ENCODE measurements at places on chromosomes 2 and 18. TPM values are rescaled to one million over a fixed set of nuclear protein-coding genes. Genes with fewer than 3 reads are reported as not detected.

Gene RNF152
- not detected for total RNA-seq

Gene ST8SIA5
- 0.08 TPM for total RNA-seq

Gene KCNJ13
- not detected for total RNA-seq

Gene WDR75
- 74.1 TPM for total RNA-seq

Gene FBXO41
- total RNA-seq = 3.0 TPM

Gene REG3A
- not detected for total RNA-seq

Gene SGO2
- total RNA-seq = 16.2 TPM

Gene EPG5
- total RNA-seq = 13.3 TPM

Gene IL1RN
- 21.2 TPM for total RNA-seq

Gene PGAP1
- 6.4 TPM for total RNA-seq

Gene ANO7
- total RNA-seq = 4.9 TPM

- no peak for DNase-seq
These were observed 8.7 kb upstream of the SIX3 start for GRCh38 chr2:44932564-44933392.

DNA sequence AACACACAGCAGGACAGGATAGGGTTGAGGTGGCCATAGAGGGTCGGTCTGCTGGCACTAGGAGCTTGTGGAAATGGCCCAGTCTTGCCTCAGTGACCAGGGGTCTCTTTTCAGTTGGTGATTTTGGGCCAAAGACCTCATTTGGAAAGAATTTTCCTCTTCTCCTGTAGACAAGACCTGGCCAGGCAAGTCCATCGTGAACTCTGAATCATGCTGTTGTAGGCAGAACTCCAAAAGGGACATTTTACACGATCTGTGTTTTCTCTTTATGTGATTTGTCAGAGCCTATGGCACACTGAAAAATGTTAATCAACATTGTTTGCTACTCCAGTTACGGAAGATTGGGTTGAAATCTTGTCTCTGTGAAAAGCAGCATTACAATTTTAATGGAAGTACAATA, 126.1 kb upstream of the PXDN start:
- DNase-seq = no peak

- no peak for DNase-seq
These were observed 2.7 kb downstream of the CDH20 start for GRCh38 chr18:61335684-61336555.

DNA sequence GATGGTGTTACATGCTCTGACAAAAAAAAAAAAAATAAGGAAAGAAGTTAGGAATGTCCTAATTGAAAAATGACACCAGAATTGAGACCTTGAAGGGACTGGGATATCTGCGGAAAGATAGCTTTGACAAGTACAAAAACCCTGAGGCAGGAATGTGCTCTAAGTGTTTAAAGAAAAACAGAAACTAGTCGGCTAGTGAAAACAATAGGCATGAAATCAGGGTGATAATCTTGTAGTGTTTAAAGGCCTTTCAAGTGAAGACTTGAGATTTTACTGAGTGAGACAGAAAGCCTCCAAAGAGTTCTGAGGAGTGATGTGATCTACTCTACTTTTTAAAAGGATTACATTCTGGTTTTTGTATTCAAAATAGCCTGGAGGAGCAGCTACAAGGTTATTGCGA, 107.4 kb downstream of the COBLL1 start:
- no peak for DNase-seq

GRCh38 chr2:41116106-41116797, 664.4 kb upstream of the SLC8A1 start:
- no peak for DNase-seq

DNA sequence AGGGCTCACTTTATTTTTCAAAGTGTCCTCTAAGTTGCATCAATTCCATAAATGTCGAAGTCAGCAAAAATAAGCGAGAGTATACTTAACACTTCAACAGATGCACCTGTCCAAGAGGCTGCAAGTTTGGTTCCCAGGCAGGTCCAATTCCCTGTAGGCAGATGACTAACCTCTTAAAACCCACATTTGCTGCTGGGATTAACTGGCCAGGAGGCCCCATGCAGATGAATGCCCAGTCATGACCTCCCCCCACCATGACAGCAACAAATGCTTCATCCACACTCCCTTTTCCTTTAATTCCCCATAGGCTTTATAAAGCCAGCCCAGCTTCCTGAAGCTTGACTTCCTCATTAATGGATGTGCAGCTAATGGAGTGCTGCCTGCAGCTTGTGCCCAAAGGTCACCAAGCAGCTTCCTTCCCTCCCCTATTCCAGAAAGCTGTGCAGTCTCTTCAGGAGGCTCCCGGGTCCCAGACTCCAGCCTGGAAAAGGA, 35.7 kb downstream of the REEP1 start:
- DNase-seq = no peak

GRCh38 chr2:20027260-20027677, 14.8 kb upstream of the MATN3 start:
- DNase-seq = peak; percentile 90

GRCh38 chr2:216740557-216741222, 45.3 kb upstream of the IGFBP5 start:
- DNase-seq = peak; percentile 47

GRCh38 chr2:232286001-232286868, 92.3 kb upstream of the ALPP start:
- DNase-seq = no peak

GRCh38 chr2:219724628-219725027, 97.2 kb downstream of the SLC4A3 start:
- peak; percentile 35 for DNase-seq

DNA sequence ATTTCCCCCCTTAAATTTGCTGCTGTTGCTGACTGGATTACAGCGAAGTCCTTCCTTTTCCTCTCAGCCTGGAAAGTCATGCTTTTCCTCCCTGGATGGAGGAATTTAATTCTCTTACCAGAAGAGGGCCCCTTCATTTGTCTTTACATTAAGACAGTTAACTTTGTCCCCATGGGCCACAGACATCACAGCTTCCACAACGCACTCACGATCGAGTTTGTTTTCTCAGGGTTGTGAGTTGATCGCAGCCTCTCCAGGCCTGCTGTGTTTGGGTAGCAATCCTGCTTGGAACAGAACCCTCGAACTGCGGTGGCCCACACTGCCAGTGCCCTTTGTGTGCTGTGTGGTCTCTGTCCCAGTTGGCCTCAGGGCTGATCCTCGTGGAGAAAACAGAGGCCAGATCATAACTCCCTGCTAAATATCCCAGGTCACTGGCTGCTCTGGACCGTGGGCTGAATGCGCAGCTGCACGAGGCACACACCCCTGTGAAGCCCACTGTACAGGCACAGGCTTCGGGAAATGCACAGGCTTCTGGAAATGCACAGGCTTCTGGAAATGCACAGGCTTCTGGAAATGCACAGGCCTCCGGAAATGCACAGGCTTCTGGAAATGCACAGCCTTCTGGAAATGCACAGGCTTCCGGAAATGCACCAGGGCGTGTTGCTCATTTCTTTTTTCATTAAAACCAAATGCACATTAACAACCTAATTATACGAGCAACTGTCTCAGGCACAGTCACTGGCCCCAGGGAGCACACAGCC, 2.2 kb upstream of the PDIA6 start:
- peak; percentile 23 for DNase-seq

DNA sequence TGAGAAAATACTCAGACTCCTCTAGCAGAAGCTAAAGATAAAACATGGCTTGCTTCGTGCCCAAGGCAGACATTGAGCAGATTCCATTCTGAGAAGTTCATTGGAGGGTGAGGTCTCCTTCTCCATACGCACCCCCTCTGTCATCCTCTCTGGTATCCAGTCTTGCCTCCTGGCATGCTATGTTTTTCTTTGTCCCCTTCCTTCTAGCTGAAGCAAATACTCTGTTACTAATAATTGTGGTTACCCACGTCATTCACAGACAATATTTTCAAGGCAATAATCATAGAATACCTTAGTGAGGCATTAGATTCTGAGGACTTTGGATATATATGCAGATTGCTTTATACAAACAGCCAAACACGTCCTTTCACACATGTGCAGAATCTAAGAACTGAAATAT, 66.2 kb upstream of the KLF7 start:
- no peak for DNase-seq

DNA sequence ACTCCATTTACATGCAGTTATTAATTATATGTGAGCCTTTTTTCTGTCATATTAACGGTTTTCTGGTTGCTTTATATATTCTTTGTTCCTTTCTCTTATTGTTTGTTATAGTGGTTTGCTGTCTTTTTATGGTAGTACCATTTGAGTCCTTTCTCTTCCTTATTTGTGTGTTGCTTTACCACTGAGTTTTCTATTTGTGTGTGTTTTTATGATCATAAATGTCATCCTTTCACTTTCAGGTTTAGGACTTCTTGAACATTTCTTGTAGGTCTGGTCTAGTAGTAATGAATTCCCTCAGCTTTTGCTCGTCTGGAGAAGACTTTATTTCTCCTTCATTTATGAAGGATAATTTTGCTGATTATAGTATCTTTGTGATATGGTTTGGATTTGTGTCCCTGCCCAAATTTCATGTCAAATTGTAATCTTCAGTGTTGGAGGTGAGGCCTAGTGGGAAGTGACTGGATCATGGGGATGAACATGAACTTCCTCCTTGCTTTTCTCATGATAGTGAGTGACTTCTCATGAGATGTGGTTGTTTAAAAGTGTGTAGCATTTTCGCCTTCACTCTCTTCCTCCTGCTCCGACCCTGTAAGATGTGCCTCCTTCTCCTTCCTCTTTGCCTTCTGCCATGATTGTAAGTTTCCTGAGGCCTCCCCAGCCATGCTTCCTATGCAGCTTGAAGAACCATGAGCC, 11.5 kb downstream of the GCC2 start:
- no peak for DNase-seq

DNA sequence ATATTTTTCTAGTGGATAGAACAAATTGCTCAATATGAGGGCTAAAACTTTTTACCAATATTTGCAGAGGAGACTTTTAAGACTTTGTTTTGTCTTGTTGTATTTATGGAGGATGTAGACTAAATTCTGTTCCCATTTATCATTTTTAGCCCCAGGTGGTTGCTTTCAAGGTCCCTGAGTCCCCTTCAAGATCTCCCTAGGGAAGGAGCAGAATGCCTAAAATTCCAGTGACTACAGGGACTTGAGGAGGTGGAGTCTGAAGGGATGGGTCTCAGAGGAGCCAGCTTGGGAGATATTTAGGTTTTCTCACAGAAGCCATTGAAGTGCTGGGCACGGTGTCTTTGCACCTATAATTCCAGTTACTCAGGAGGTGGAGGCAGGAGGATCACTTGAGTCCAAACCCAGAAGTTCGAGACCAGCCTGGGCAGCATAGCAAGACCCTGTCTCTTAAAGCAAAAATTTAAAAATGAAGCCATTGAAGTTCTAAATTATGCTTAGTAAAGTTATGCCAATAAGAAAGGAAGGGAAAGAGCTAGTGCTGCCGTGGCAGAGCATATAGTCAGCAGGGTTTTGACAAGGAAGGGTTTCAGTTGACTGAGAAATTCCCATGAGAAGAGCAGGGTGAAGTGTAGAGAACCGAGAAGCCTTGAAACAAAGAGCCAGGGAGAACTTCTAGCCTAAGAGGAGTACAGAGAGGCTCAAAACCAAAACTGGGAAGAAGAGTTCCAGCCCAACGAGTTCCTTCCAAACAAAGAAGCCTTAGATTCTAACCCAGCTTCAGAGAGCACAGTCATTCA, 43.4 kb downstream of the COMMD1 start:
- no peak for DNase-seq

DNA sequence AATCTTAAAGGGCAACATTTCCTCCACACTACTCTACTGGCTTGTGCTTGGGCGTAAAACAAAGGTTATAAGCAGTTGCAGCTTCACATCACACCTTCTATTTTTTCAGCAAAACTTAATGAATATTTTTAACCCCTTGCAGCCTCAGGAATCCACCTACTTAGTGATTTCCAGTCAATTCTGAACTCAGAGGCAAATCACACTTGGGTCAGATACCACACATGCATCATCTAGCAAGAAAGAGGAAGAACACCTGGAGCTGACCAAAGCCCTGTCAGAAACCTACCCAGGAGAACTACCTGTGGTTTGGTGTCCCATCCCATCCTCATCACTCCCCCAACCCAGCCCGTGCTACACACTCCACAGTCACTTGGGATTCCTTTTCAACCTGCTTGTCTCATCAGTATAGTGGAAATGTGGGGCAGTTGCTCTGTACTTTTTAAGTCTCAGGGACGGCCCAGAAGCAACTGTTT, 25.5 kb downstream of the PIAS2 start:
- no peak for DNase-seq

- no peak for DNase-seq
These were observed 48.7 kb downstream of the GREB1 start for GRCh38 chr2:11582612-11582861.

- no peak for DNase-seq
These were observed 111.1 kb upstream of the RBBP8 start for GRCh38 chr18:22822024-22822423.

GRCh38 chr2:11559786-11560155, 25.9 kb downstream of the GREB1 start:
- DNase-seq = no peak

GRCh38 chr2:192236136-192236535, 41.4 kb upstream of the TMEFF2 start:
- DNase-seq = no peak

DNA sequence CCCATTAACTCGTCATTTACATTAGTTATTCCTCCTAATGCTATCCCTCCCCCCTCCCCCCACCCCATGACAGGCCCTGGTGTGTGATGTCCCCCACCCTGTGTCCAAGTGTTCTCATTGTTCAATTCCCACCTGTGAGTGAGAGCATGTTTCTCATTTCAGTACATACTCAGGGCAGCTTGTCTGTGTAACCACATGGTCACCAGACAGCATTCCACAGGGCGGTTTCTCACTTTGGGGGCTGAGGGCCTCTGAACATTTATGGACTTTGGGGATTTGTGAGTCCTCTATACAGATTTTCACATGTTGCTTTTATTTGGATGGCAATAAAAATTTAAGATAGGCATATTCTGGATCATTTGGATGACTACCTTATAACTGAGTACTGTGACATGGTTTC, 84.0 kb downstream of the LYPD6B start:
- no peak for DNase-seq

DNA sequence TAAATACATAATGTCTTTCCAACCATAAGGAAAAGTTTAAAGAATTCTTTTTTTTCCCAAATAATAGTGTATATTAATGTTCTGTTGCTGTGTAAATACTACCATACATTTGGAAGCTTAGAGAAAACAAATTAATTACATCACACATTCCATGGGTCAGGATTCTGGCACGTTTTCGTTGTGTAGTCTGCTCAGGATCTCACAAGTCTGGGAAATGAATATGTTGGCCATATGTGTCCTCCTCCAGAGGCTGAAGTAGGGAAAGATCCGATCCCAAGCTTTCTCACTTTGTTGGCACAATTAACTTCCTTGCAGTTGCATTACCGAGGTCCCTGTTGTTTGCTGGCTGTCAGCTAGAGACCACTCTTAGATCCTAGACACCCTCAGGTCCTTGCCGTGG, 83.9 kb downstream of the RPRM start:
- DNase-seq = no peak

DNA sequence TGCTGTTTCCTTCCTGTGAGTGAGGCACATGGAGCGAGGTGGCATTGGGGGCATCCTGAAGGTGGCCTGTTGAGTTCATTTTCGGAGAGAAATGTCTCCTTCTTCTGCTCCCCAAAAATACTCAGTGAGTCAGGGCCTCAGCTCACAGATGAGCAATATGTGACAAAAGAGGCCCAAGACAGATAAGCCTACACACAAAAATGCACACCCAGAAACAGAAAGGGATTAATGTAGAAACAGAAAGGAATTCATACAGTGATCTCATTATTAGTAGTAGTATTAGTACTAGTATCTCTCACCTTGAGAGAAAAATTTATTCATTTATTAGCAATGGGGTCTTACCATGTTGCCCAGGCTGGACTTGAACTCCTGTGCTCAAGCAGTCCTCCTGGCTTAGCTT, 5.1 kb downstream of the GPR75 start:
- no peak for DNase-seq

- no peak for DNase-seq
These were observed 148.4 kb downstream of the SH3RF3 start for GRCh38 chr2:109277406-109277805.

GRCh38 chr18:21703241-21703820, 1.2 kb downstream of the ABHD3 start:
- DNase-seq = no peak

Measured in HepG2 (cell line).